ENCODE measurements at places on chromosomes 16 and 17. TPM values are rescaled to one million over a fixed set of nuclear protein-coding genes. Genes with fewer than 3 reads are reported as not detected.

CIBAR2 gene
- not detected for total RNA-seq

GID4 gene
- total RNA-seq: 5.6 TPM

SLFN13 gene
- total RNA-seq: 0.65 TPM

OTOA gene
- under 0.01 TPM for total RNA-seq

SLFN12 gene
- total RNA-seq: 50.4 TPM

SPOP gene
- 139 TPM for total RNA-seq

WSCD1 gene
- 5.2 TPM for total RNA-seq

SOST gene
- total RNA-seq: not detected

GAA gene
- 31.3 TPM for total RNA-seq

CHST5 gene
- total RNA-seq: not detected

CMTM1 gene
- 1.8 TPM for total RNA-seq

MMP28 gene
- 0.40 TPM for total RNA-seq

TP53TG3F gene
- not detected for total RNA-seq

SDR42E2 gene
- 0.22 TPM for total RNA-seq

CCL1 gene
- not detected for total RNA-seq

TRIM47 gene
- 42.7 TPM for total RNA-seq

KCNAB3 gene
- total RNA-seq: 0.40 TPM

RETREG3 gene
- 65.3 TPM for total RNA-seq

MEIOC gene
- total RNA-seq: not detected

PTX4 gene
- under 0.01 TPM for total RNA-seq

TBC1D3E gene
- total RNA-seq: not detected

TMEM220 gene
- 1.1 TPM for total RNA-seq

SEZ6L2 gene
- 0.44 TPM for total RNA-seq

ANKS4B gene
- not detected for total RNA-seq

SLC43A2 gene
- total RNA-seq: 10.9 TPM

CPHXL2 gene
- not detected for total RNA-seq

MC1R gene
- total RNA-seq: 0.65 TPM

OR3A3 gene
- total RNA-seq: not detected

PYDC1 gene
- not detected for total RNA-seq

HSPB9 gene
- not detected for total RNA-seq

DRC7 gene
- 0.20 TPM for total RNA-seq

OMG gene
- 6.7 TPM for total RNA-seq

All from lung microvascular endothelial cell (primary cell).